CD4-positive, alpha-beta T cell treated with Interleukin-12 subunit alpha and Interleukin-12 subunit beta, for 1 hour (primary cell): ENCODE measurements at places on chromosomes 5 and 9.

DNA sequence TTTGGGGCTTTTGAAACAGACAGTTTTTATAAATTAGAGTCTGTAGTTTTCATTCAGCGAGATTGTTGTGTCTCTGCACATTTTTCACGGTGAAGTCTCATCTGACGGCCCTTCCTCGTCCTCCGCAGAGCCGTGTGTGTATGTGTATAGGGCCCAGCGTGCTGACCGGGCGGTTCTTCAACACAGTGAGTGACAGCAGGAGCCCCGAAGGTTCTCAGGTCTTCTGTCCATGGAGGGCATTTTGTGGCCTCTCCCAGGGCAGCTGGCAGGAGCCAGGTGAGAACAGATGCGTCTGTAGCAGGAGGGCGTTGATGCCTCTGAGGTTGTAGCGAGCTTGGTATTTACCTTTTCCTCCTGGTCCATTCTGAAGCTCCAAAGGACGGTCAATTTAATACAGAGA, 116.0 kb upstream of the LPCAT1 start:
- DNase-seq = no peak

- DNase-seq = no peak
Measured at GRCh38 chr9:114025760-114026159, 52.3 kb downstream of the AMBP start.

GRCh38 chr9:16986556-16986955, 116.1 kb upstream of the BNC2 start:
- DNase-seq = no peak

DNA sequence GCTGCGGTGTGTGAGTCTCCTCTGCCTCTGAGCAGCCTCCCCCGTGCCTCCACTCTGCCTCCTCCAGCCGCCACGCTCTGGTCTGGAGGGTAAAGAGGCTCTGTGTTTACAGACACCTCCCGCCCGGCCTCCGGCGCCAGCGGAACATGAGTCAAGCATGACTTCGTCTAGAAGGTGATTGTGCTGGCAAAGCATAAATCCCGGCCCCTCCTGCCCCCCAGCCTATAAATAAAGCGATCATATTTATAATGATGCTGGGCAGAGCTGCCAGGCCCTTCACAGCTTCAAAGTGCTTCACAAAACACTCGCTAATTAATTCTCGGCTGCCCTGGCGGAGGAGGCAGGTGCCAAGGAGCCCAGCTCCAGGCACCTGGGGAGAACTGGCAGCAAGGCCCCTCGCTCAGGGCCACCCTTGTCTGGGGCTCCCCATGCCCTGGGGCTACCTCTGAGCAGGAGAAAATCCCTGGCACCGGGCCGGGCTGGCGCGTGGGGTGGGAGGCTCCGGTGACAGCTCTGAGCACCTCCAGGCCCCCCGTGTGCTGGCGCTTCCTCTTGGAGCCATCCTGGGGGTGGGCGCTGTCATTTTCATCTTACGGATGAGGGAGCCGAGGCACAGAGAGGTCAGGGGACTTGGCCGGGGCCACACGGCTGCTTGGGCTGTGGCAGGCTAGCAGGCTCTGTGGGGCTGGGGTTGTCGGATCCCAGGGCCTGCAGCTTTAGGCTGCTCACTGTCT, 87.8 kb downstream of the RXRA start:
- no peak for DNase-seq

DNA sequence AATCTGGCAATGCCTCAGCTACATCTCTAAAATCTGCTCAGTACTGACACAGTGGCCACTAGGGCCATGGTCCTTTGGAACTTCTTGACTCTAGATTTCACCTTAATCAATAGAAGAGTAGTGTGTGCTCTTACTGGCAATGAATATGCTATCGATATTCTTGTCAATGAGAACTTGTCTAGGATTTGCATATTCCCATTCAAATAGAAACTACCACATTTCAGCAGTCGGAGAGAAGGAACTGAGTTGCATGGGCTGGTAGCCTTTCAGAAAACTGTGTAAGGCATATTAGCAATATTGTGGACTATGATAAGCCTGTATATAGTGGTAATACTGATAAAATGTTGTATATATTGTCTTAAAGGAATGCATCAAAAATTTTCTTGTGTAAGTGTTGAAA, 45.3 kb upstream of the NAA35 start:
- DNase-seq = no peak

GRCh38 chr5:117183326-117183725, 608.7 kb upstream of the SEMA6A start:
- DNase-seq = no peak

DNA sequence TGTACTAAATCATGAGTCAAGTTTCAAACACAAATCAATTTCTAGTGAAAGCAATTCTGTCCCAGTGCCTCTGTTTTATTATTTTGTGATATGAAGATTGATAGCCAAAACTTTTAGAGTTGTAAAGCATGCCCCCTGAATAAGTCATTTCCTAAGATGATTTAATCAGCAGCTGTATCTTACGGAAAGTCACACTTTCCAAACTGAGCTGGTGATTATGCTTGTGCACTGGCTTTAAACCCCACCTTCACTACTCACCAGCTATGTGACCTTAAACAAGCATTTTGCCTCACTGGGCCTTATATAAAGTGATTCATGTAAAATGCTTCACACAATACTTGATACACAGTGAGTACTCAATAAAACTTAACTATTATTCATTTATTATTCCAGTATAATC, 78.1 kb downstream of the EDIL3 start:
- DNase-seq = no peak

DNA sequence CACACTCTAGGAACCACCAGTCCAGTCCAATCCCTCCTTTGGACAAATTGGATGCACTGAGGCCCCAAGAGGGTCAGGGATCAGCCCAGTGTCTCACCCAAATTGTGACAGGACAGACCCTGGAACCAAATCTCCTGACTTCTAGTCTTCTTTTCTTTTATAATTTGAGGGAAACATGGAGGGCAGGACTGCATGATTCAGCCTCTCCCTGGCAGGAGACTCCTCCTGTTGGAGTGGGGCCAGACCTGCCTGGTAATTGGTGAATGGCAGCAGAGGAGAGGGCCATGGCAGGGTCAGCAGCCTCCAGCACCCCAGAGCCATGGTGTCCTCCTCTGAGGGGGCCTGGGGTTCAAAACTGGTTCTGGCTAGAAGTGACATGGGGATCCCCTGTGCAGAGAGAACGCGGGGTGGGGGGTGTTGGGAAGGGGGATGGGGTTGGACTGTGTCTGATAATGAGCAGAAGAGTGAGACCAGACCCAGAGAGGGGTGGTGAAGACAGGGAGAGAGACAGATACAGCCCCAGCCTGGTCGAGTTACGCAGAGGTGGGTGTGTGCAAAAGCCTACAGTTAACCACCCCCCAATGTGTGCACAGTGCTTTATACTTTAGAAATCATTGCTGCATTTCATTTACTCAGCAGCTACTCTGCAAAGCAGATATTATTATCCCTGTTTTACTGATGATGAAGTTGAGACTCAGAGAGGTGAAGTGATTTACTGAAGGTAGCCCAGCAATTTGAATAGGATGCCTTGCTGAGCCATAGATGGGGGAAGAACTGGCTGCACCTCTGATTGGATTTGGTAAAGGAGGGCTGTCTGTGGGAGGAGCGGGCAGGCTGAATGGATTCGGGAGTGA, 3.8 kb upstream of the SYNPO start:
- DNase-seq = no peak

DNA sequence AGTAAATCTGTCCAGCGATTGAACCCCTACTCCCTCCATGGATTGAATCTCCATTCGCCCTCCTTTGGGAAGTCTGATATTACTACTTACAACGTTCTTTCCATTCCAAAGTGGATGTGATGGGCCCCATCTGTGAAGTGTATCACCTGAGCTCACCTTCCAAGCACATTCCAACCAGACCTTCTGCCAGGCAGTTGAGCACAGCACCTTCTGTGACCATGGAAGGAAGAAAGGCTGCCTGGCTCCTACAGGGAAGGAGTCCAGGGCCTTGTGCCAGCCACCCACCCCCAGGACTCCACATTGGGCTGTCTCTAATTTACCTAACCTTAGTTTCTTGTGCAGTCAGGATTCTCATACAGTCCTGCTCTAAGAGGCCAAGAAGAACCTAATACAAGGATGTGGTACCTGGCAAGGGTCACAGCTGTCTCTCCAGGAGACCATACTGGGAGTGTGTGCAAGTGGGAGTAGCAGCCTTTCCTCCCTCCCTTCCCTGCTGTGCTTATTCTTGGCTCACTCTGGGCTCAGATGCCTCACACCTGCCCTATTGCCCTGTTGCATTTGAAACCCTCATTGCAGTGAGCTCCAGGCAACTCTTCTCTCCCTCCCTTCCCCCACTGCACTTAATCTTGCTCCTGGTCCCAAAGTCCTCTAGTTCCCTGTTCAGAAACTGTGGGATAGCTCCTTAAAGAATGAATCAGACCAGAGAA, 116.1 kb downstream of the NRG2 start:
- DNase-seq = no peak

DNA sequence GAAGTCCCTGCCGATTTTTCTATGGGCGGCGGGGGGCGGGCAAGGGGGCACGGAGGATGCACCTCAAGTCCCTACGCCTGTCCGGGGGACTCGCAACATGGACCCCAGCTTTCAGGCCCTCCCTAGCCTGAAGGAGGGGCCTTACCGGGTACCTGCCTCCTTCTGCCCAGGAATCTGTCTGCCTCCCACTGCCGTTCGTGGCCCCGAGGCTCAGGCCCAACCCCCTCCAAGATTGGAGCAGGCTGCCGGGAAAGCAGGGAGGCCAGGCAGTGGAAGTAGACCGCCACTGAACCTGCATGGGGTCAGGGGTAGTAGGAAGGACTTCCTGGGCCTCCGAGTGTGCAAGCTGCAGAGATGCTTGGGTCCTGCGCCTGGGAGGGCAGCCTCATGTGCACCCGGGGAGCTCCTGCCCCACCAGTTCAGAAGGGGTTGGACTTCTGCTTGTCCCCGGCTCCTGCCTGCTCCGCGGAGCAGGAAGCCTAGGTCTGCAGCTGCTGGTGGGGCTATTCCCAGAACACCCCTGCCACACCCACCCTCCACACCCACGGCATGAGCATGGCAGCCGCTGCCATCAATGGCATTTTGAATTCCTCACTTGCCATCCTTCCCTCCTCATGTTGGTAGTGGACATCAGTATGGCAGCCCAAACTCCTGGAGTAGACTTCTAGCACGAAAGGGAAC, 1312.7 kb upstream of the ACO1 start:
- DNase-seq = no peak

- no peak for DNase-seq
Measured at GRCh38 chr9:100317706-100318105, 35.0 kb downstream of the TEX10 start.

GRCh38 chr5:117779171-117779570, 1204.5 kb upstream of the SEMA6A start:
- DNase-seq = no peak
